ENCODE measurements at places on chromosomes 1 and 21.

DNA sequence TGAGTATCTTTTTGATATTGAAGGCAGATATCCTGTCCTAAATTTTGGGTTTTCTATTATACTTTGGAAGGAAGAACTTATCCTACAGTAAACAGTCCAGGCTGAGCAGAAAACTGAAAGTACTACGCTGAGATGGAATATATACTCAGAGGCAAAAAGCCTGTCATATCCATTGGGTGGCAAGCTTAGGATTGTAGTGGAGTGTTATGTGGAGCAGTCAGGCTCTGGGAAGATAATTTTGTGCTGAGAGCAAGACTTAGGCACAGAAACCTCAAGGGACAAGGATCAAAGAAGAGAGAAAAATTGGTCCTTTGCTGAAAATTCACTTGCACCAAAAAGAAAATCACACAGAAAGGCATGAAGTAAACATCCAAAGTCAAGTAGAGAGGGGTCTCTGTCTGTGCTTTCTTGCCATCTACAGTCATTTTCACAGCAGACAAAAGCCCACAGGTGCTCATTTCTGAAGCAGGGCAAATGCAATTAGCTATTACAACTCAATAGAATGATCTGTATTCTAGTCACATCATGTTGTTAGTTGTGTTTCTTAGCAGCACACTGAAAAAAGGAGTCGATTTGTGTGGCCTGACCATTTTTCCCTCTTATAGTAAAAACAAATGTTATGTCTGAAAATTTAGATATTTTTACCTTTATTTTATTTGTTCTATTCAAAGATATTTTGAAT is 38.5 kb downstream of the CRB1 start:
- DNase-seq = no peak

DNA sequence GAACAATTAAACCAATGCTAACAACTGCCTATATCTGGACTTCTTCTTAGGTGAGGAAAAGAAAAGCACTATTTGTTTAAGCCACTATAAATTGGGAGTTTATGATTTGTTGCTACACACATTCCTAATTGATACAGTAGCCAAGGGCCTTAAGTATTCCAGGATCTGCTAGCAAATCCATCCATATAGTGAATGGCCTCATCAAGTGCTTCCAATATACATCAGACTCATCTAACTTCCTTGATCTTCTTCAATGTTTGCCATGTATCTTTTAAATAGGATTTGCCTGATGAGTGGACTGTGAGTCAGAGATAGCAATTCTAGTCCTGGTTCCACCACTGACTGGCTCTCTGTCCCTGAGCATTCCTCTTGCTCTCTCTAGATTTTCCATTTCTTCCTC is 430.2 kb downstream of the OMA1 start:
- DNase-seq = no peak

- no peak for DNase-seq
Observed at GRCh38 chr1:184056921-184057555, 5.5 kb downstream of the TSEN15 start.

DNA sequence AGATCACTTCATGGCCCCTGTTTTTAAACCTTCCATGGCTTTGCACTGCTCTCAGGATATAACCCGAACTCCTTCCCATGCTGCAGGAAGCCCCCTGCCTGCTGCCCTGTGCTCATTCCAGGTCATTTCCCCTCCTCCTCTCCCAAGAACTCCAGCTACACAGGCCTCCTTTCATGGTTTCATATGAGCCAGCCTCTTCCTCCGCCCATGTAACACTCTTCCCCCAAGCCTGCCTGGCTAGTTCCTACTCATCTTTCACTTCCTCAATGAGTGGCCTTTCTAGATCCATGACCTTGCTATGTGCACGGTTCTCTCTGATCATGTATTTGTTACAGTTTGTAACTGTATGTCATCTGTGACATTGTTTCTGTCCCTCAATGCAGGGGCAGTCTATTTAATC is 3.1 kb upstream of the NCF2 start:
- no peak for DNase-seq

DNA sequence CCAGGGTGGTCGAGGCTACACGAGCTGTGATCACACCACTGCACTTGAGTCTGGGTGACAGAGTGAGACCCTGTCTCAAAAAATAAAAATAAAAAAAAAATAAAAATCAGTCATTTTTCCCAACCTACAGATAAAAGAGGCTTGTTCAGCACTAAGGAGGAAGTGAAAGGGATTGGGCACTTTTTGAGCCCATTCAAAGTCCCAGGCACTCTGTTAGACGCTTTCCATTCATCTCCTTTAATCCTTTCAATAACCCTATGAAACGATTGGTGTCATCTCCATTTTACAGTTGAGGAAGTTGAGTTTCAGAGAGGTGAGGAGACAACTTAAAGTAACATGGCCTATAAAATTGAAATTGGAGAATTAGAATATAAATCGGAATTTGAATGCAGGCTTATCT is 10.4 kb upstream of the AGO4 start:
- no peak for DNase-seq

DNA sequence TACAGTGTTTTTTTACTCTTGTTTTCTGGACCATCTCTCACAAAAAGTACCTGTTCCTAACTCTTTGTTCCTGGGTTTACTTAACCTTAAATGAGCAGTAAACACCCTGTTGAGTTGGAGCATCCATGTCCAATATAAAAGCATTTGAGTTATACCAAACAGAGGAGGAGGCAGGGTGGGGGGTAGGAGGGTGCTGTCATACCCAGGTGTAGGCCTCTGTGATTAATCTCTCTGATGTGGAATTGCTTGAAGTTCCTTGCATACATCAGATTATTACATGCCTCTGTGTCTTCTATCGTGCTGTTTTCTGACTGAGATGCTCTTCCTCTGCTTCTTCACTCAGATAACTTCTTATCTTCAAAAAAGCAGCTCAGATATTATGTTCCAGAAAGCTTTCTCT is 28.1 kb upstream of the RGS18 start:
- no peak for DNase-seq

DNA sequence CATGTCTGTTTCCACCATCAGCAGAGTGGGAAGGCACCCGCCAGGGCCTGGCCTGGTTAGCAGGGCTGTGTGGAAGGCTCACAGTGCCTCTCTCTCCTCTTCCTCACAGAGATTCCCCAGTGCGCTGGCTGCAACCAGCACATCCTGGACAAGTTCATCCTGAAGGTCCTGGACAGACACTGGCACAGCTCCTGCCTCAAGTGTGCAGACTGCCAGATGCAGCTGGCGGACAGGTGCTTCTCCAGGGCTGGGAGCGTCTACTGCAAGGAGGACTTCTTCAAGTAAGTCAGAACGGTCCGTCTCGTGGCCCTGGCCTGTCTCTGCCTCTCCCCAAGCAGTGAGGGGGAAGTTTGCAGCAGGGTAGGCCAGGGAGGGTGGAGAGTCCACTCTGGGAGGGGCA is 18.1 kb downstream of the LHX4 start:
- no peak for DNase-seq

GRCh38 chr1:38274974-38275373 is 228.4 kb upstream of the POU3F1 start:
- DNase-seq = no peak

DNA sequence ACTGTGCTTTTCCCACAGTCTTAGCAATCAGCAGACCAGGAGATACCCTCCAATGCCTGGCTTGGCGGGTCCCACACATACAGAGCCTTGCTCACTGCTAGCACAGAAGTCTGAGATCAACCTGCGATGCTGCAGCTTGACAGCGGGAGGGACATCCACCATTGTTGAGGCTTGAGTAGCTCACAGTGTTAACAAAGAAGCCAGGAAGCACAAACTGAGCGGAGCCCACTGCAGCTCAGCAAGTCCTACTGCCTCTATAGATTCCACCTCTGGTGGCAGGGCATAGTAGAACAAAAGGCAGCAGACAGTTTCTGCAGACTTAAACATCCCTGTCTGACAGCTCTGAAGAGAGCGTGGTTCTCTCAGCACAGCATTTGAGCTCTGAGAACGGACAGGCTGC is 33.4 kb downstream of the MNDA start:
- DNase-seq = no peak

GRCh38 chr1:78491451-78492071 is 787 bp downstream of the PTGFR start:
- no peak for DNase-seq

GRCh38 chr21:43349644-43350043 is 77.3 kb downstream of the SIK1 start:
- no peak for DNase-seq

GRCh38 chr1:35136780-35137179 is 56.2 kb downstream of the SFPQ start:
- DNase-seq = no peak

GRCh38 chr1:56459260-56459659 is 120.1 kb downstream of the PLPP3 start:
- DNase-seq = no peak

GRCh38 chr1:208204779-208205178 is 39.4 kb downstream of the PLXNA2 start:
- no peak for DNase-seq

DNA sequence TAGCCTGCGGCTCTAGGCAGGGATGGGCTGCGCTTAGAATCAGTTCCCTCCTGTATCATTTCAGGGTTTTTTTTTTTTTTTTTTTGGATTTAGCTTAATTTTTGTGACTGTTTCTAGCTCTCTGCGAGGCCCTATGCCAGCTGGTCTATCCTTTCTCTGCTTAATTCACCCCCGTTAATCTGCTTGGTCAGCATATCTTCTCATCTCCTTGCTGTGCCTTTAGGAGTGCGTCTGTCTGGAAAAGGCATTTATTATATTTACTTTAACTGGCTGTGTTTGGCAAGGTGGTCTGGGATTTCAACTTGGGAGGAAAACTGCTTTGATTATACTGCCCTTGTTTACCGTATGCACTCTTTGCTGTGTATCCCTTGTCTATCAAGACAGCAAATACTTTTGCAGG is 184.8 kb upstream of the KIAA0040 start:
- DNase-seq = no peak

GRCh38 chr1:116019653-116020253 is 43.4 kb downstream of the SLC22A15 start:
- no peak for DNase-seq

DNA sequence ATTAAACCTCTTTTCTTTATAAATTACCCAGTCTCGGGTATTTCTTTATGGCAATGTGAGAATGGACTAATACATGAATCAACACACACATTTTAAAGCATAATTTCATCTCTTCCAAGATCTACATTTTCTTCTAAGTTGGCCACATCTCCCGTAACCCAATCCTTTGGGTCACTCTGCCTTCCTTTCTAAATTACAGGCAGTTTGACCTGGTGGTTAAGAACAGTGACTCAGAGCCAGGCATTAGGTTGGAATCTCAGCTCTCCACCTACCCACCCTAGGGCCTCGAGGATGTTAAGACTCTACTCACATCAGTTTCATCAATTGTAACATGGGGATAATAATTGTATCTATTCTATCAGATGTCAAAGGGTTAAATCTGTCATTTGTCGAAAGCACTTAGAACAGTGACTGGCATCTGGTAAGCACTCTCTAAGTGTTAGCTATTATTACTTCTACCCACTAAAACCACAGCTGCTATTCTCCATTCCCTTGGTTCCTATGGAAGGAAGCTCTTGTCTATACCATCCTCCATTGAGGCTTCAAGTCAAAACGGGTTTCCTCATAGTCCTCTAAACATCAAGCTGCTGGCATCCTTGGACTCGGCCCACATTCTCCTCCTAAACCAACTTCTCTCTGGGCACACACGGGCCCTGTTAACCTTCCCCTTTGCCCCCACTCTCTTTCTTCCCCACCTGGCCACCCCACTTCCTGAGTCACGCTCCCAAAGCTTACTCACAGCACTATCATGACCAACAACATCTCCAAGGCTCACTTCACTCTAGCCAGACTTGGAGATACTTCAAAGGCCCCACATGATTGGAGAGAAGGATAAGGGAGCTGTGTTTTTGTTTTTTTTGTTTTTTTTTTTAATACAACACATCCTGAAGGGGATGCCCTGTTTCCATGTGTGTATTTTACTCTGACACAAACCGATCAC is 116.9 kb downstream of the TGFBR3 start:
- DNase-seq = no peak

- DNase-seq = no peak
Observed at GRCh38 chr1:167413328-167413727, 105.0 kb downstream of the CD247 start.

DNA sequence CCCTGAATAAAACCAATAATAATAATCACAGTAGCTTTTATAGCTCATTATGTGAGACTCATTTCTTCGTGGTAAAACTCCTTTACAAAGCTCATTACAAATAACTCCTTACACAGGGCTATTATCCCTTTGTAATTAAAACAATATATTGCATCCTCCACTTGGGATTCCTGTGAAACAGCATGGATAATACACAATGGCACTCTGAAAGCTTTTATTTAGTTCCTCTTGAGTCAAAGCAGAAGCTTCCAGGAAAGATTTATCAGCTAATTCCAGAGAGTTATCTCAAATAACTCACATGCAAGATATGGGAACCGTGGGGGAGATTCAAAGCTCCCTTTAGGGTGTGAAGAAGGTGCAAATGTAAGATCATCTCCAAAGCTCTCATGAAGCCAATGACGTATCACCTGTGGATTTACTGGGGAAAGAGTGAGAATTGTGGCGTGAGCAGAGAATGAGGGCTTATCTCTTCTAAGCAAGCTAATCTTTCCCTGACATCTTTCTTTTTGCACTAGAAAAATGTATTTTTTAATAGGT is 60.4 kb upstream of the GJA5 start:
- no peak for DNase-seq

GRCh38 chr1:197961933-197962332 is 44.8 kb downstream of the LHX9 start:
- DNase-seq = no peak

GRCh38 chr1:156582388-156583017 is 3.0 kb downstream of the TTC24 start:
- no peak for DNase-seq

GRCh38 chr21:37251294-37251634 is 15.9 kb downstream of the VPS26C start:
- DNase-seq = no peak

- DNase-seq = no peak
Observed at GRCh38 chr1:28114844-28115243, 26.4 kb upstream of the EYA3 start.

GRCh38 chr1:201248721-201249559 is 34.4 kb upstream of the PKP1 start:
- no peak for DNase-seq

GRCh38 chr1:153612111-153612754 is 704 bp downstream of the S100A16 start:
- no peak for DNase-seq

DNA sequence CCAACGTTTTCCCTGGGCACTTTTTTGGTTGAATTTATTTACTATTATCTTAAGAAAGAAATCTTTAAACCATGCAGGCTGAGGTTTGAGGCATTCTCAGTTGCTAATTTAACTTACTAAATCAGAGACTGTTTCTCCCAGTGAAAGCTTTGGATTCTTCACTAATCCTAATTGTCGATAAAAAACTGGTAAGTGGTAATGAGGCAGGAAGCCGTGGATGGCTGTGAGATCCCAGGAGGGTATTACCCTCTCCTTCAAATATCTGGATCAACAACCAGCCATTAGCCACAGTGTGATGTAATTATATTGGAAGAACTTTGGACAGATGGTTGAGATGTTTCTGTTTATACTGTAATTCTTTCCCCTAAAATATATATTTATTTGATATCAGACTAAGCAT is 485.0 kb downstream of the DISC1 start:
- DNase-seq = no peak
